ENCODE measurements at places on chromosomes 3 and 15. TPM values are rescaled to one million over a fixed set of nuclear protein-coding genes. Genes with fewer than 3 reads are reported as not detected.

DNA sequence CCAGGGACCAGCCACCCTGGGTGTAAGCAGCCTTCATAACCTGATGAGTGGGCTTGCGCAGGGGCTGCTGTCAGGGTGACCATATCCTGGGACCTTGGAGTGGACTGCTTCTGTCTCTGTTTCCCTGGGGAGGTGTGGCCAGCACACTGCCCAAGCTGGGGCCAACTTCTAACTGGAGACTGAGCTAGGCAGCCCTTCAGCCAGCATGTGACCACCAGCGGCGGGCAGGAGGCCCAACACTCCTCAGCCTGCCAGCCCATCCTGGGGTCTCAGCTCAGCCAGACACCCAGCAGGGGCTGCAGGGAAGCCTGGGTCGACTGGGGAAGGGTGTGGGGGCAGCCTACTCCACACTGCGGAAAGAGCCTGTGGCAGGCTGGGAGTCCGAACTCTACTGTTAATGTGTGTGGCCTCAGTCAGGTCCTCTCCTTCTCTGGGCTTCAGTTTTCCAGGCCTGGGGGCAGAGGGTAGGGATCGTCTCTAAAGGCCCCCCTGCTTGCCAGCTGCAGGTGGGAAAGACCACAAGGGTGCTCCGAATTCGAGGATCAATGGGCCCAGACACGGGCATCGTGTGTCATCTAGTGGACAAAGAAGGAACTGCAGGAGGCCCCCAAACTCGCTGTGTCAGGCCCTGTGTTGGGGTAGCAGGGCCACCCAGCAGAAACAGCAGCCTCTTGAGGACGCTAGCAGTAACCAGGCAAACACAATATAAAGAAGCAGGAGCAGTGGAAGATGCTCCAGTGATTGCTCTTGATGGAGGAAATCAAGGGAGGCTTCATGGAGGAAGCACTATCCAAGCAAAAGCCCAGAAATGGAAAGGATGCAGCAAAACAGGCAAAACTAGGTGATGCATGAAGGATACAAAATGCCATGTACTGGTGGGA is 2.0 kb upstream of the SEMA3G start:
- peak; percentile 76 for DNase-seq

DNA sequence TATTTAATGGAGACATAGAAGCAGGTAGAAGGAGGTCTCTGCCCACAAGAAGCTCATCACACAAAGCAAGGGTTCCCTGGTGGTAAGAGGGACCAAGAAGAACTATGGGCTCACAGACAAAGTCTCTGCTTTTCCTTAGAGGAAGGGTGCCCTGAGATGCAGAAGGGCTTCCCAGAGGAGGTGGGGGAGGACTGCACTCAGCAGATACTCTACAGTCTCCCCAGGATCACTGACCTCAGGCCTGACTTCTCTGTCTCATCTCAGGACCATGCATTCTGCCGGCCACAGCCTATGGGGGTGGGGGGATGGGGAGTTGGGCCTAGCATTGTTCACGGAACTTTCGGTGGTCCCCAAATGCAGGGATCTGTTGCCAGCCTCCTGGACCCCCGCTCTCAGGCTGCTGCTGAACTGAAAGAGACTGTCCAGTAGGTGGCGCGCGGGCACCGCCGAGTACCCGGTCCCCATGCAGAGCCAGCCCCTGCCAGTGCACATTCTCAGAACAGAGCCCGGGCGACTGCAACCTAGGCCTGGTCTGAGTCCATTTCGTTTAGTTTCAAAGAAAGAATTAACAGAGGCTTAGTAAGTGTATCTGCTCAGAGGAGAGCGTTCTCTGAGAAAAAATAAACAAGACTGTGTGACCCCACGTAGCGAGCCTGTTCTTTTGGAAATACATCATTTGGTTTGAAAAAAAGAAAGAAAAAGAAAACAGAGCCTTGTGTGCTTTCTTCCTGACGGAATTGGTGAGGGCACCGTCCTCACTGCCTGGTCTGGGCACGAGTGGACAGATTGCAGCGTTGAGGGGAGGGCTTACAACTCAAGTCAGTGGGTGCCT is 74.1 kb downstream of the LRTM1 start:
- peak; percentile 73 for DNase-seq

- DNase-seq = peak; percentile 52
These were observed 17.6 kb upstream of the ALDH1L1 start for GRCh38 chr3:126197854-126198584.

DOCK3 gene
- total RNA-seq = 39.9 TPM

GRCh38 chr15:81346611-81347010 is 22.7 kb upstream of the STARD5 start:
- DNase-seq = no peak

GRCh38 chr15:66503780-66504562 is 684 bp downstream of the RPL4 start:
- no peak for DNase-seq

WNT7A gene
- total RNA-seq = 15.1 TPM

GRCh38 chr3:56415652-56416051 is 52.6 kb downstream of the ERC2 start:
- DNase-seq = no peak

FOXL2 gene
- total RNA-seq = under 0.01 TPM

- DNase-seq = no peak
These were observed 73.0 kb upstream of the GAP43 start for GRCh38 chr3:115550285-115550761.

SH2D7 gene
- total RNA-seq = not detected

GRCh38 chr3:59809710-59810444 is 760.1 kb upstream of the CFAP20DC start:
- DNase-seq = no peak

DNA sequence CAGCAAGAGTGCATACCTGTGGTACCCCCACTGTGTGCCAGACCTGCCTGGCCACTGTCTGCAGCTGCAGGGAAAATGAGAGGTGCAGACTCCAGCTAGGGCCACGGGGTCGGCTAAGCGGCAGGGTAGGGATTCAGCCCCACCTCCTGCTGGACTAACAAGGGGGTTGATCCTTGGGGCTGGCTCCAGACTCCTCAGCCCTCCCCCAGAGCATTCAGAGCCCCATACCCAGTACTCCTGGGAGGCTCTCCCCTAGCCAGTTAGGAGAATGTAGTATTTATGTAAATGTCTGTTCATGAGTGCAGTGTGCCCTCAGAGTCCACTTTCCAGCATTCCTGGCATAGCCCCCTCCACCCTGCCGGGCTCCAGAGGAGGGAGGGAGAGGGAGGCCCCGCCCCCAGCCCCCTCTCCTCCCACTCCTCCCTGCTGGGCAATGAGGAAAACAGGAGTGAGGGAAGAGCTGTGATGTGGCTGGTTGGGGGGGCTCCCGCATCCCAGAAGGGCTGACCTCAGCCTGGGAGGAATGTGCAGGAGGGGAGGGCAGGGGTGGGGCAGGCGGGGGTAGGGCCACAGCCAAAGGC is 4.5 kb upstream of the SEMA3B start:
- peak; percentile 81 for DNase-seq

GRCh38 chr3:155015776-155016436 is 64.2 kb upstream of the MME start:
- DNase-seq = no peak

DNA sequence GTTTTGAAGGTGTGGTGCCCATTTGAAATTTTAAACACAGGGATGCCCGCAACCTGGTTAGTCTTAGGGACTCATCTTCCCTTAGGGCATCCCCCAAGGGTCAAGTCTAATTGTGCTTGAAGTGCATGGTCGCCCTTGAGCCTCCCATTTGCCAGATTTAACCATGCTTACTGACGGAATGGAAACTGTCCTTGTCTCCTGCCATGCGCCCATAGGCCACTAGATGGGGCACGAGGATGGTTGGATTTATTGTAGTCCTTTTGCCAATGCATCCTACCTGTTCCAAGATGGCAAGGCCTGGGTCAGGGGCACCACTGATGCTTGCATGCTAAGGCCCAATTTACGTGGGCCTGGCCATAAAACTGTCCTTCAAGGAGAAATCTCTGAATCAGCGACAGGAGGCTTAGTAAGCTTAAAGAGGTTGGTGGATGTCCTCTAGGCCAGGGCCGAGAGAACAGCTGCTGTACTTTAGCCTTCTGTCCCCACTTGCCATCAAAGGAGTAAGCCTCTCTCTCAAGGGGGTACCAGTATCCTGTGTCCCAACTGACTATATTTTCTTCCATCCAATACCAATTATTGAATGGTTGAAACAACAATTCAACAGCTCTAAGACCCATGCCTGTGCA is 355.4 kb downstream of the OTOL1 start:
- no peak for DNase-seq

GRCh38 chr15:68789534-68790241 is 31.0 kb downstream of the ANP32A start:
- peak; percentile 34 for DNase-seq
